GM03348 (cell line): ENCODE measurements at places on chromosomes 11 and 22.

DNA sequence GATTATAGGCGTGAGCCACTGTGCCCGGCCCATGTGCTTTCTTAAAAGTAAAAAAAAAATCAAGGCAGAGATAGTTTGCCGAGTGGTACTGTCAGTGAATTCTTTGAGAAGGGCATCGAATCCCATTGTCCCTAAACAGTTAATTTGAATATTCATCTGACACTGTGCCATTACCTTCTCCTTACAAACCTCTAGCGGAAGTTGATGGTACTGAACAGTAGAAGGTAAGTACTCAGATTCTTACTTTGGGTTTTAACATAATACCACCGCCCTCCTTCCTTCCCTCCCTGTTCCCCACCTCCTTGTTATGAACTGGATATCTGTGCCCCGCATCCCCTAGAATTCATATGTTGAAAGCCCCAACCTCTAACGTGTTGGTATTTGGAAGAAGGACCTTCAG, 58.2 kb upstream of the CLMP start:
- DNase-seq = no peak

GRCh38 chr11:93512073-93512475, 31.1 kb downstream of the SMCO4 start:
- DNase-seq = no peak

- no peak for DNase-seq
Measured at GRCh38 chr11:126154691-126155090, 56.8 kb downstream of the RPUSD4 start.

DNA sequence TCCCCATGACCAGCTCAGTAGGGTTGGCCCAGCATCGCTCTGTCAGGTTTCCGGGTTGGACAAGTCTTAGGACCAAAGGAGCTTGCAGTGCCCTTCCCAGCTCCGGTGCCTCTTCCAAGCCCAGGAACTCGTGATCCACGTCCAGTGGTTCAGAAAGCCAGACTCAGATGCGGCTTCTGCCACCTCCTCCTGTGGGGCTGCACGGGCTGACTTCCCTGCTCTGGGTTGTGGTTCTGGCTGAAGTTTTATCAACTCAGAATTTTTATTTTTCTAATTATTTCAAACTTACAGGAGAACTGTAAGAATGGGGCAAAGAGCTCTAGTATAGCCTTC, 85.0 kb downstream of the BCR start:
- DNase-seq = no peak

GRCh38 chr22:19431649-19432132, at the start of gene HIRA:
Gene HIRA, minus strand, starts transcription at chr22:19431733. Its CDS starts 257 bp downstream, at chr22:19431476.
- peak; percentile 89 for DNase-seq

GRCh38 chr11:128182844-128183243, 404.5 kb downstream of the ETS1 start:
- DNase-seq = no peak

DNA sequence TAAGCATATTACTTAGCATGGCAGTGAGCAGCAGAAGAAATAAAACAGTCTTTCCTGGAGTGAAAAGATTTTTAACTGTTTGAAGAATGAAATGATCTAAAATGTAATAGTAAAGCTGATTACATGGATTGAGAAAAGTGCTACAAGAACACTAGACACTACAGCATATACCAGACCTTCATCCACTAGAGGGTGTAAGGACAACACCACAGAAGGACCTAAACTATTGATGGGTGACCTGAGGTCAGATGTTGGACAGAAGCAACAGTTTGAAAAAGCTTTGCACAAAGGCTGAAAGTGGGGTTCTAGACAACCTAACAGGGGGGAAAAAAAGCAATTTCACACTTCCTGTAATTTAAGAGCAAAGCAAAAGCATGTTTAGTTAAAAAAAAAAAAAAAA, 97.7 kb downstream of the RBFOX2 start:
- peak; percentile 78 for DNase-seq

DNA sequence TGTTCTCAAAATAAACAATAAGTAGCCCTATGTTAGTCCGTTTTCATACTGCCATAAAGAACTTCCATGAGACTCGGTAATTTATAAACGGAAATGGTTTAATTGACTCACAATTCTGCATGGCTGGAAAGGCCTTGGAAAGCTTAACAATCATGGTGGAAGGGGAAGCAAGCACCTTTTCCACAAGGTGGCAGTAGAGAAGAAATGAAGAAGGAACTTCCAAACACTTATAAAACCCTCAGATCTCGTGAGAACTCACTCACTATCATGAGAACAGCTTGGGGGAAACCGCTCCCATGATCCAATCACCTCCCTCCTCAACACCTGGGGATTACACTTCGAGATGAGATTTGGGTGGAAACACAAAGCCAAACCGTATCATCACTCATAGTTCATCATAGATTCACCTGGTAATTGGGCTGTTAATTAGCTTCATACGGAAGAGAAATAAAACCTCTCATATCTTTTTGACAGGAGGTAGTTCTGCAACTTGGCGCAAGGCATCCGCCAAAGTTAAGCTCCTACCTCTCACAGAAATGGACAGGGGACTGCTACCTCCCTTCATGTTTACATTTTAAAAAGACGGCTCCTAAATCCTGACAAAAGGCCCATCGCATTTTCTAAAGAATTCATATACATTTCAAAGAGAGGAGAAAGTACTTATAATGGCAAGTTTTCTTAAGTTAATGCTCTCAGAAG, 49.0 kb downstream of the MUC15 start:
- no peak for DNase-seq

- DNase-seq = peak; percentile 22
Measured at GRCh38 chr11:128407962-128408361, 179.4 kb downstream of the ETS1 start.

DNA sequence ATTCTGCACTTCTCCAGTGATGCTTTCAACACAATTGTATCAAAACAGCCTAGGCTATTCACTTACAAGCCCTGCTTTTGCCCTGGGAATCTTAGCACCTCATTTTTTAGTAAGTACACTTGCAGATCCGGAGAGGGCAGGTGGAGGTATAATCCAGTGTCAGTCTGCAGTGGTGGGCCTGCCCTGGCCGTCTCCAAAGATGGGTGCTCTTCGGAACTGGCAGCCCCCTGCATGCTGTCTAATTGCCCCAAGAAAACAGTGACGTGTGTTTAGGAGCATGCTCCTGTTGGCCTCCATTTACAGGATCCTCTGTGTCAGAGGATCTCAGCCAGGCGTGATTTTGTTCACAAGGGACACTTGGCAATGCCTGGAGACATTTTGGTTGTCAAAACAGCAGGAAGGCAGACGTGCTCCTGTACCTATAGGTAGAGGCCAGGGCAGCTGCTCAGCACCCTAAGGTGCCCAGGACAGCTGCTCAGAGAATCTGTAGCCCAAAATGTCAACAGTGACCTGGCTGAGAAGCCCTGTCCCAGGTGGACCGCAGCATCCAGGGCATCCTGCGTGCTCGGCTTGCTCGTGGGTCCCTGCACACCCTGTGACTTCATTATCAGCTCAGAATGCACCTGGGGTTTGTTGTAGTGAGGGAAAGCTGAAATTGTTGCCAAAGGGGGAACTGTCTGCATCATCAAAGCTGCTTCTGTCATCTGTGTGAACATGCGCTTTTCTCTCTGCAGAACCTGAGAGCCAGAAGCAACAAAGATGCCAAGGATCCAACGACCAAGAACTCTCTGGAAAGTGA, 90.7 kb downstream of the BCR start:
- no peak for DNase-seq

- DNase-seq = no peak
Measured at GRCh38 chr11:44379141-44380008, 69.4 kb upstream of the ALX4 start.

- DNase-seq = peak; percentile 88
Measured at GRCh38 chr22:36470162-36470993, 11.1 kb downstream of the TXN2 start.

DNA sequence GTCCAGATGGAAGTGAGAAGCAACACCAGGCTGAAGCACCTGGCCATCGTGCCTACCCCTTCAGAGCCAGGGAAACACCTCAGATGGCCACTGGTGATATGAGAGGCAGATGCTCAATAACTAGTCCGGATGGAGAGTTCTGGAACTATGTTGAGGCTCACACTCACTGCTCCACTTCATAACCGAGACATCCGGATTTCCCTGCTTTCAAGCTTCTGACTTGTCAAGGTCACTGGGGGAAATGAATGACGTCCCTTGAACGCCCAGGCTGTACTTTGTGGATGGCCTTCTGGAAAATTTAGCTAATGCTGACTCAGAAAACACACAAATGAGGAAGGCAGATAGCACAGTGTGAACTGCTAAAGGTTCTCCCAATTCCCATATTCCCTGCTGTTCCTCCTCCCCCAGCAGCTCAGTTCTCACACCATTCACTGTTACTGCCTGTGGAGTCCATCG, at the start of gene LYVE1:
TSS of gene LYVE1 (minus strand) at position 180 of the 456 bp plus-strand sequence. CDS start at position 47, 133 bp downstream.
- no peak for DNase-seq

- no peak for DNase-seq
Measured at GRCh38 chr11:60235321-60235720, 7.6 kb downstream of the MS4A4E start.

DNA sequence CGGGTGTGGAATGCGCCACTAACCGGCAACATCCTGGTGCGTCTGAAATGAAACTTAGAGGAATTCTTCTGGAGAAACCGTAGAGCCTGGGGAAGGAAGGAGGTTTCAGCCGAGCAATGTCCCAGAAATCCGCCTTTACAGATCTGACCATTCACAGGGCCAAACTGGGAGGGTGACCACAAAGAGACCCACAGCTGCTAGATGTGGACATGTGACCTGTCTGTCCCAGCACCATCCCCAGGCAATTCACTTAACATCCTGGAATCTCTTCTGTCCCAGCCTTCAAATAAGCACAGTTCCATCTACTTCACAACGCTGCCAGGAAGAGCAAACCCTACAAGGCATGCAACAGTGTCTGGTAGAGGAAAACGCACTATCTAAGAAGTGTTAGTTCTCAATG, 9.8 kb downstream of the MCAT start:
- no peak for DNase-seq

DNA sequence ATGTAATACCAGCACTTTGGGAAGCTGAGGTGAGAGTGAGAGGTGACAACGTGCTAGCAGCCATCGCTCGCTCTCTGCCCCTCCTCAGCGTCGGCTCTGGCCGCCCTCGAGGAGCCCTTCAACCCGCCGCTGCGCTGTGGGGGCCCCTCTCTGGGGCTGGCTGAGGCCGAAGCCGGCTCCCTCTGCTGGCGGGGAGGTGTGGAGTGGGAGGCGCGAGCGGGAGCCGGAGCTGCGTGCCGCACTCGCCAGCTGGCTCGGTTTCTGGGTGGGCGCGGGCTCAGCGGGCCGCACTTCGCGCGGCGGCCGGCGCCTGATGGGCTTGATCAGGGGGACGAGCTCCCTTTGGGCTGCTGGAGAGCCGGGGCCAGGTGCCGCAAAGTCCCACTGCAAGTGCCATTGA, 98.9 kb upstream of the UBASH3B start:
- peak; percentile 42 for DNase-seq

DNA sequence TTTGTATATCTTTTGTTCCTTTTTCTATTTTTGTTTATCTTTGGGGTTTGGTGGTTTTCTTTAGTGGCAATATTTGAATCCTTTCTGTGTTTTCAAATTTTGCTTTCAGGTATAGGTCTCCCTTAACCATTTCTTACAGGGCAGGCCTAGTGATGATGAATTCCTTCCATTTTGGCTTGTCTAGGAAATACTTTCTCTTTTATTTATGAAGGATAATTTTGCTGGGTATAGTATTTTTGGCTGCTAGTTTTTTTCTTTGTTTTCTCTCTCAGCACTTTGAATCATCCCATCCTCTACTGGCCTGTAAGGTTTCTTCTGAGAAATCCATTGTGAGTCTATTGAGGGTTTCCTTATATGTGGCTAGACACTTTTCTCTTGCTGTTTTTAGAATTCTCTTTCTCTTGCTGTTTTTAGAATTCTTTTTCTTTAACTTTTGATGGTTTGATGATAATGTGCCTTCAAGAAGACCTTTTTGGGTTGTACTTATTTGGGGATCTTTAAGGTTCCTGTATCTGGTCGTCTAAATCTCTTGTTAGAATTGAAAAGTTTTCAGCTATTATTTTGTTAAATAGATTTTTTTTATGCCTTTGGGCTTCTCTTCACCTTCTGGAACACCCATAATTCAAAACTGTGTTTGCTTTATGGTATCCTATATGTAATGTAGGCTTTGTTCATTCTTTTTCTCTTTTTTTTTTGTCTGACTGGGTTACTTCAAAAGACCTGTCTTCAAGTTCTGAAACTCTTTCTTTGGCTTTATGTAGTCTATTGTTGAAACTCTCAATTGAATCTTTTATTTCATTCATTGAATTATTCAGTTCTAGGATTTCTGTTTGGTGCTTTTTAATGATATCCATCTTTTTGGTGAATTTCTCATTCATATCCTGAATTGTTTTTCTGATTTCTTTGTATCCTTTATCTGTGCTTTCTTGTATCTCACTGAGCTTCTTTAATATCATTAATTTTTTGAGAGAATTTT, 24.5 kb downstream of the CFAP300 start:
- no peak for DNase-seq

- DNase-seq = peak; percentile 87
Measured at GRCh38 chr11:68436985-68437926, 23.3 kb upstream of the PPP6R3 start.

- no peak for DNase-seq
Measured at GRCh38 chr11:115459563-115459962, 44.7 kb downstream of the CADM1 start.

GRCh38 chr22:31106001-31106571, 1.3 kb downstream of the SELENOM start:
- DNase-seq = no peak

- peak; percentile 15 for DNase-seq
Measured at GRCh38 chr11:127061947-127062346, 61.4 kb upstream of the KIRREL3 start.

GRCh38 chr11:19953909-19954308, 206.4 kb downstream of the DBX1 start:
- peak; percentile 76 for DNase-seq

GRCh38 chr11:16860617-16861016, 122.2 kb downstream of the C11orf58 start:
- no peak for DNase-seq

GRCh38 chr11:111801135-111801534, 34.9 kb upstream of the PPP2R1B start:
- DNase-seq = no peak
